HAP-1 (cell line): ENCODE measurements at places on chromosomes 7 and 10.

- DNase-seq, result no peak
Observed at GRCh38 chr7:66326501-66327215, 121.5 kb downstream of the TPST1 start.

- no peak for DNase-seq
Observed at GRCh38 chr7:116449950-116450349, 49.6 kb upstream of the CAV2 start.

GRCh38 chr7:53504914-53505313 is 469.5 kb downstream of the POM121L12 start:
- no peak for DNase-seq

GRCh38 chr10:52447931-52448353 is 133.9 kb downstream of the DKK1 start:
- no peak for DNase-seq

DNA sequence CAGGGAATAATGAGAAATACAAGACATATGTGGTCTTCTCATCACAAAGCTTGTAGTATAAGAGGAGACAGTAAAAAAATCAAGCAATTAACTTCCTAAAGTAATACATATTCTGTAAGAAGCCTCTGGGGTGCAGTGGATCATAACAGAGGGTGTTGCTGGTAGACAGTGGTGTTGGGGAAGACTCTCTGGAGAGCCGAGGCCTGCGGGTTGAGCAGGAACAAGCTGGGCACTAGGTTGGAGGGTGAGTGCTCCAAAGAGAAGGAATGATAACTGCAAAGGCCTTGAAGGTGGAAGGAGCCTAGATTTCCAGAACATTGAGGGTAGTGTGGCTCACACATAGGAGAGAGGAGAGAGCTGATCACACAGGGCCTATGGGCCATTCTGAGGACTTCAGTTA is 1.5 kb downstream of the GIMAP4 start:
- DNase-seq, result no peak

DNA sequence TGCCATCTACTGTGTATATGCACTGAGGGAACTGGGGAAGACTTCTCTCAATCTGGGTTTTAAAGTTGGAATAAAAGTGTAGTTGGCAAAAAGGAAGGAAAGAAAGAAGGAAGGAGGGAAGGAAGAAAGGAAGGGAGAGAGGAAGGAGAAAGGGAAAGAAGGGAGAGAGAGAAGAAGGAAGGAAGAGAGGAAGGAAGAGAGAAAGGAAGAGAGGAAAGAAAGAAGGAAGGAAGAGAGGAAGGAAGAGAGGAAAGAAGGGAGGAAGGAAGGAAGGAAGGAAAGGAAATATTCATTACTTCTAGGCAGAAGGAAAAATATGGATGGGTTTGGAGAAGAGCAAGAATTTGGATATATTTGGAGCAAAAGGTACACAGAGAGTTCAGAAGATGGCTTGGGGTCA is 343.6 kb upstream of the AUTS2 start:
- no peak for DNase-seq

DNA sequence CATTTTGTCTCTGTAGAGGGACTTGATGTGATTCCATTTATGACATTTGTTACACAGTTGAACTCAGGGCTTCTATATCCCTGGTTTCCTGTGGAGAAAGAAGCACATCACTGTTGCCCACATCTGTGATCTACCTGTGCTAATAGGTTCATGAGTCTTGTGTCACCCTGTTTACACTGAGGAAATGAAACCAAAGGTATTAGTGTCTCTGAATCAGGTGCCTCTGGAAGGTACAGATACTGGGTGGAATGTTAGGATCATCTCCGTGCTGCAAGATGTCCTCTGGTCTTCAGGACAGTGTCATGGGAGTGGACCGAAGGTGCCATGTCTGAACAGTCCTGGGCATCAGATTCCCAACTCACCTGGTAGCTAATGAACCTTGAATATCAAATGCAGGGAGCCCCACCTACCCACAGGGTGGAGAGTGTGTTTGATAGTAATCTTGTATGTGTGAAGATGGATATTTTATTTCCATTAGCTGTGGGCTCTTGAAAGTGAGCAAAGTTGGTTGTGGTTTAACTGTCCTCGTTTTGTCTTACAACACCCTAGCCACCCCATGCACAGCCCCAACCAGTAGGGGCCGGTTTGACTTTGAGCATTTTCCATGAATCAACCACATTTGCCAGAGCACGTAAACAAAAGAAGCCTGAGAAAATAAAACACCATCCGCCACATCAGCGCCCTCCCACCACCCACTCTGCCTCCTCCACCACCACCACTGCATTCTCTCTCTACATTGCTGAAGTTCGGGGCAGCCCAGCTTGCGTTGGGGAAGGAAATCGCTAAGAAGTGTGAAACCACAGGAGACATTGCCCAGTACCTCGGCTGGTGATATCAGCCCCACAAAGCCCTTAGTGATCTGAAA is 40.7 kb downstream of the TARP start:
- DNase-seq, result no peak

DNA sequence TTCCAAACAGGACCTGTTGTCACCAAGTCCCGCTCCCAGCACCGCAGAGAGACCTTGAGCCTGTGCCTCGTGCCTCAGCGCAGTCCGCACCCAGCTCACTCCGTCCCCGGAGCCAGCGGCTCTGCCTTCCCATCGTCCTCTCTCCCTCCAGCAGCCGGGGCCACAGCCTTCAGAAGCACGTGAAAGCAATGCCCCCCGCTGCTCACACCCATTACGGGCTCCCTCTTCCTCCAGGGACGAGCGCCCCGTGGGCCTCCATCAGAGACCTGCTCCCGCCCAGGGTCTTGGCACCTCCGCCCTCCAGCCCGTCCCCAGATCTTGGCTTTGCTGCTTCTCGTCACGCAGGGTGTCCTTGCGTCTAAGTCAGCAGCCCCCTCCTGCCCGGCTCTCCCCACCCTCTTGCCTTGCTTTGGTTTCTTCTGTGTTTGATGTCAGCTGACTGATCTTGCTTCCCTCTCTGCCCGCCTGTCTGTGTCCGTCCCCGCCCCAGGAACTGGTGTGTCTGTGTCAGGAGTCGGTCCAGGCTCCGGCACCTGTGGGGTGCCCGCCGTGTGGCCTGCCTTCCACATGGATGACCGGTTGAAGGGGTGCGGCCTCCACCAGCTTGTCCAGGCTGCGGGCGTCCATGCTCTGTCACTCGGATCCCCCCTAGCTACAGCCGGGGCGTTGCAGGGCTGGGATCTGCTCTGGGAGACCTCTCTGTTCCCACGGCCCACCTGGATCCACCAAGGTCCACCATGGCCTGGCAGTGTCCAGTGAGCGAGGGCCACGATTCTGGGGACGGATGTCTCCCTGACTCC is 61.9 kb downstream of the FOXL3 start:
- DNase-seq, result no peak

- no peak for DNase-seq
Observed at GRCh38 chr10:109902992-109903947, 20.0 kb downstream of the XPNPEP1 start.

DNA sequence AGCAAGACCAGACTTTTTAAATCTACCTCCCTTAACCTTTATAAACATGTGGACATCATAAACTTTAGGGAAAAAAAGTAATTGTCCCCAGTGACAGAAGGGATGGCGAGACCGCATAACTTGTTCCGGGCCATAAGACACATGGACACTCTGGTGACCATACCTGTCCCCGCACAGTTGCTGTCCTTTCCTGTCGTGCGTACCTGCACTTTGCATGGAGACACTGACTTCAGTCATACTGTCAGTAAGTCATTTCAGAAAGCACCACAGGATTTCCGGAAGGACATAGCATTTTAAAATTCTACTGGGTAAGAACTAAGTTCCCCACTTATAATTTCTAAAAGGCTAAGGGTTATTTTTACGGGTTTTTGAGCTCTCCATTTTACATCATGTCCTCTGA is 120.9 kb downstream of the CREB5 start:
- no peak for DNase-seq

DNA sequence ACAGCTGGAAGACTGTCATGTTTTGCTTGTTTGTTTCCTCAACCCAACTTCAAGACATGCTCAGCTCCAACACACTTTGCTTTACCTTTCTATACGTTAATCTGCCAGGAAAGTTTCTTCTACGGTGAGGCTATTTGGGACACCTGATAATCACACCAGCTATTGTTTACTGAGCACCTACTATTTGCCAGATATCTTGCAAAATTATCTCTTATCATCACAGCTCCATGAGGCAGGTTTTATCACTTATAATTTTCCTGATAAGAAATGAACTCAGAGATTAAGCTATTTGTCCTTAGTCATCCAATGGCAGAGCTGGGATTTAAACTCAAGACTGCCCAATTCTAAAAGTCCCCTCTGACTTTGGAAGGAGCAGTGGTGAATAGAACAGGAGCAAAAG is 117.4 kb downstream of the CREB5 start:
- DNase-seq, result no peak

DNA sequence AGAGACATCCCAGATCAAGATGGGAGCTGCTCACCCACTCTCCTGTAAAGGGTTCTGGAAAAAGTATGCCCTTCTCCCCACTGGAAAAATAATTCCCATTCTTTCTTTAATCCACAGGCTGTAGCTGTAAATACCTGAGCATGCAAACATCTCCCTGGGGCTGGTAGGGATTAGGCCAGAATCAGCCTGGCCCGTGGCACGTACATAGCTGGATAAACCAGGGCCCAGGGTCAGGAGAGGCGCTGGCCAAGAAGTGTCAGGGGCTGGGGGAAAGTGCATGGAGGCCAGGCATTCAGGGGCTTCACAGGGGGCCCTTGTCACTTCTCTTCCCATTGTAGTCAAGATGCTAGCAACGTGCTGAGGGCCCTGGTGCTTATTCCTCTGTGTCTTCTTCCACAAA is 30.7 kb upstream of the AQP1 start:
- no peak for DNase-seq

GRCh38 chr10:74888962-74889661 is 62.7 kb downstream of the KAT6B start:
- no peak for DNase-seq

DNA sequence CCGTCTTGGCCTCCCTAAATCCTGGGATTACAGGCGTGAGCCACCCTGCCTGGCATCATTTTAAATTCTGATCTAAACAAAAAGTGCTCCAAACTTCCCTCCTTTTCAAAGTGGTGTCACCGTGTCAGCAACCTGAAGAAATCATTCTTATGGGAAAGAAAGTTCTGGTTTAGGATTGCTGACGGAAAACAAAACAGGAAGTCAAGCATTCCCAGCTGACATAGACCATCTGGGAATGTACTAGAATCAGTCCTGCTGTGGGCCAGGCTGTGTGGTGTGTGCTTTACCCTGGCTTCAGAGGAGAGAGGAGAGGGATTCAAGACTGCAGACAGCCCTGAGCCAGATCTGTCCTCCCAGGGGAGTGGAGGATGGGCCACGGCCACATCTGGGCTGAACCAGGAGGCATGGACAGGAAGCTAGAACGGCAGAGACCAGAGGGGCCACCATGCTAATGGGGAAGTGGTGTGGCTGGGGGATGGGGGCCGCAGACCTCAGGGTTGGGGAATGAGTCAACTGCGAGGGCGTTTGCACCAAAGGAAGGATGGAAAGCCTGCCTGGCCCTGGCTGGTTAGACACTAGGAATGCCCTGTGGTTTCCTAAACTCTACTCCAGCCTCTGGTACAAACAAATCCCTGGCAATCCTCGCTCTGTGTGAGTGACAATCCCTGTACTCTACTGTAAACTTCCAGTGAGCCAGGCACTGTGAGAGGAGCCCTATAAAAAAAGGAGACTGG is 16.7 kb upstream of the CLIP2 start:
- DNase-seq, result no peak

GRCh38 chr10:102668326-102669107 is 24.2 kb downstream of the TRIM8 start:
- no peak for DNase-seq

GRCh38 chr7:150958597-150958996 is 19.5 kb downstream of the KCNH2 start:
- no peak for DNase-seq

- DNase-seq, result no peak
Observed at GRCh38 chr7:32167256-32167655, 97.0 kb upstream of the PDE1C start.

DNA sequence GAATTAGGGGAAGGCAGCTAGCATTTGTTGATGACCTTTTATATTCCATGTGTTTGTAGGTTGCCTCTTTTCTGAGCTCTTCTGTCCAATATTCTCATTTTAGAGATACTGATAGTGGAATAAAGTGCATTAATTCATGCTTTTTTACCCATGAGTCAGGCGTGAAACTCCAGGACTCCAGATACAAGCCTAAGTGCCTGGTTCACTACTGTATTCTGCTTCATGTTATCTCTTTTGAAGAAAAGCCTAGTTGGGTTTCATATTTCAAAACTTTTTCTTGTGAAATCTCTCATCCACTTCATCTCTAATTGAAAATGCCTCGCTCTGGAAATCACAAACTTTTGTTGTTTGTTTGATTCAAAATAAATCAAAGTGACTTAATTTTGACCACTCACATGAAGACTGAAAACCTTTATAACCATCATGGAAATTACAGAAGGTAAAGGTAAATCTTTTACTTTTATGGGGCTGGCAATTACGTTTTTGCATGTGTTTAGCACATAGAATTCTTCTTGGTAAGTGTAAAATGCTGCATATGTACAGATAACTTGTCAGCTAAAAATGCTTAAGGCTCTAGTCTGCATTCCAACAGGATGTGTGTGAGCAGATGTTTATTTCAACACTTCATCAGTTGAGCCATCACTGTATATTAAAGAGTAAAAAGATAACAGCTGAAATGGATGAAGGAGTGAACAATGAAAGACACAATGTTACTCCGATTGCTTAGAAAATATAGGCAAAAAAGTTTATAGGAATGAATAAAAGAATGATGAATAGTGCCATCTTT is 961.8 kb upstream of the CELF2 start:
- DNase-seq, result no peak

DNA sequence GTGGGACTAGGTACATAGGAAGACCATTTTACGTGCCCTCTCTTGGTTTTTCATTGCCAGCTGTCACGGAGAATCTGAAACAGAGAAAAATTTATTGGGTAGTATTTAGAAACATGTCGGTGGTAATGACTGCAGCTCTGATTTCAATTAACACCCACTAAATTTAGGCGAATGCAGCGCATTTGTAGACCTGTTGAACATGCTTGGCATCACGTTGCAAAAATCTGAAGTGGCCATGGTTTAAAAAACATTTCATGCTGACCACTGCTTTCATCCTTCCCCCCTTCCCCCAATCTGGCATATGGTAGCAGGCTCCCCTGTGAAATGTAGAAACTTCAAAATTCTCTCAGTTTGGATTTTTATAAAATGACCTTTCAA is 34.0 kb downstream of the LRMDA start:
- no peak for DNase-seq
